Camera-type eye (tissue), 1 donor: ENCODE measurements at places on chromosomes 1 and 21. TPM values are rescaled to one million over a fixed set of nuclear protein-coding genes. Genes with fewer than 3 reads are reported as not detected.

MUL1 gene
- 33.8 TPM for total RNA-seq

CD34 gene
- total RNA-seq = 54.6 TPM

ERG gene
- 13.6 TPM for total RNA-seq

MXRA8 gene
- 127 TPM for total RNA-seq

KCNQ4 gene
- total RNA-seq = 7.2 TPM

NR1I3 gene
- not detected for total RNA-seq

SLC16A1 gene
- 203 TPM for total RNA-seq

LRRC71 gene
- not detected for total RNA-seq

OR10T2 gene
- not detected for total RNA-seq
